HFFc6 (cell line): ENCODE measurements at places on chromosomes 13 and 19. TPM values are rescaled to one million over a fixed set of nuclear protein-coding genes. Genes with fewer than 3 reads are reported as not detected.

The CGB2 gene
- total RNA-seq: not detected in 2 replicates

The C3 gene
- 0.70 to 1.4 TPM (median 0.97 TPM) in 3 replicates for total RNA-seq

The FCHO1 gene
- total RNA-seq: 0.16 to 0.43 TPM (median 0.18 TPM) in 3 replicates

The HS6ST3 gene
- total RNA-seq: not detected in 3 replicates

The GFY gene
- not detected in 3 replicates for total RNA-seq

GRCh38 chr19:22261596-22261995 lies 24.6 kb upstream of the ZNF729 start:
- no peak for DNase-seq

DNA sequence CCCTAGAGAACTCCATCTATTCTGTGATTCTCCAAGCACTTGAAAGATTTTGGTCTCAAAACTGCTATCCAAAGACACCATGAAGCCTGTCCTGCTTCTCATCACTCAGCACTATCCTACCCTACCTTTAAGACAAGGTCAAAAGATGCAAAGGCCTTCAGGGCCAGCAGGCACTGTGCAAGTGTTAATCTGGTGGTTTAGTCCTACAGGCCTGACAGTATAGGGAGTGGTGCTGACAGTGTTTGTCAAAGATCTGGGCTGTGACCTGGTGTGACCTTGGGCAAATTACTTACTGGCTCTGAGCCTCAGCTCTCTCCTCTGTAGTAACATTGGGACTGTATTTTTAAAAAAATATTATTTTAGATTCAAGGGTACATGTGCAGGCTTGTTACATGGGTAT lies 28.0 kb downstream of the SIAH3 start:
- no peak for DNase-seq

DNA sequence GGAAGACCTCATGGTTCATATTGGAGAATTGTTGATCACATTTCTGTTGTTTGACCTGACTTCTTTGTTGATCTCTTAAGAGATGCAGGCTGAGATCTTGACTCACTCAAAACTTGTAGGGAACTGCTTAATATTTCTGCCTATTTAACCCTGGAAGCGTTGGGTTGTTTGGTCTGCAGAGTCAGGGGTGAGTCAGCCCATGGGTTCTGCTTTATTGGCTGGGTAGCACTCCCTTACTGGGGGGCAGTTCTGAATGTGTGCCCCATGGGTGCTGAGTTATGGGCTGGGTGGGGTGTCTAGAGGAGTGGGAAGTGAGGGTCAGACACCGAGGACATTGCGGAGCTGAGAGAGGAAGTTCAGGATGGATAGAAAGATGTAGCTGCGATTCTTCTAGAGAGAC lies 87.9 kb downstream of the LRCH1 start:
- peak; percentile 52 for DNase-seq

GRCh38 chr19:28971049-28971448 lies 241.9 kb downstream of the UQCRFS1 start:
- no peak for DNase-seq

DNA sequence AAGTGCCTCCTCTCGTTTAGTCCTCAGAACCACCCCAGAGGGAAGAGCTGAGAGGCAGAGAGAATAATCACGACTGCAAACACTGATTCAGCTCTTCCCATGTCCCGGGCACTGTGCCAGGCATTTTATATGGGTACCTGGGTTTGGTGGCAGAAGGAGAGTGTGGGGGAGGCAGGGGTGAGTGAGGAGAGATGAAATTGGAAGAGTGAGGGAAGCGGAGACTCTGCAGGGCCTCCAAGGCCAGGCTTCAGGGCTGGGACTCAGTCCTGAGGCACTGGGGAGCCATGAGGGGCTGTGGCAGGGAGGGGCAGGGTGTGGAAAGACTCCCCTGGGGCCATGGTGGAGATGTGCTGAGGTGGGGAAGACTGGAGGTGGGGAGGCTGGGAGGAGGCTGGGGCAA lies 8.7 kb downstream of the SYNGR4 start:
- DNase-seq: no peak

- DNase-seq: no peak
These were observed 3.3 kb upstream of the UQCR11 start for GRCh38 chr19:1608359-1609102.

DNA sequence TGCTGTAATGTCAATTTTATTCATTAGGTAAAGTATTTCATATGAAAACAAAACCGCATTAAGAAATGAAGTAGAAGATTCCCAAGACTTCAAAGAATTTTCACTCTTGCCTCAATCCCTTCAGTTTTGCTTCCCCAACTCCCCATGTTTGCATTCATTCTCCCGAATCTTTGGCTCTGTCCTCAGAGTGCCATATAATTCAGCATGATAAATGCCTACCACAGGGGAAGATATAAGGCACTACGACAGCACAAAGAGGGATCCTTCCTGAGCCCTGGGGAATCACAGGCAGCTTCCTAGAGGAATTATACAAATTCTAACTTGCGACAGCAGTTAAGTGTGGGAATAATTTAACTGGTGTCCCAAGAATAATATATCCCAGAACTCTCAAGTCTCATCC lies 68.5 kb downstream of the TSC22D1 start:
- DNase-seq: no peak

GRCh38 chr13:98824376-98825160 lies 72.1 kb upstream of the SLC15A1 start:
- DNase-seq: no peak

- no peak for DNase-seq
These were observed 112.8 kb upstream of the GPR12 start for GRCh38 chr13:26873386-26873698.

- no peak for DNase-seq
These were observed 271.9 kb downstream of the SLITRK6 start for GRCh38 chr13:85527316-85527715.

DNA sequence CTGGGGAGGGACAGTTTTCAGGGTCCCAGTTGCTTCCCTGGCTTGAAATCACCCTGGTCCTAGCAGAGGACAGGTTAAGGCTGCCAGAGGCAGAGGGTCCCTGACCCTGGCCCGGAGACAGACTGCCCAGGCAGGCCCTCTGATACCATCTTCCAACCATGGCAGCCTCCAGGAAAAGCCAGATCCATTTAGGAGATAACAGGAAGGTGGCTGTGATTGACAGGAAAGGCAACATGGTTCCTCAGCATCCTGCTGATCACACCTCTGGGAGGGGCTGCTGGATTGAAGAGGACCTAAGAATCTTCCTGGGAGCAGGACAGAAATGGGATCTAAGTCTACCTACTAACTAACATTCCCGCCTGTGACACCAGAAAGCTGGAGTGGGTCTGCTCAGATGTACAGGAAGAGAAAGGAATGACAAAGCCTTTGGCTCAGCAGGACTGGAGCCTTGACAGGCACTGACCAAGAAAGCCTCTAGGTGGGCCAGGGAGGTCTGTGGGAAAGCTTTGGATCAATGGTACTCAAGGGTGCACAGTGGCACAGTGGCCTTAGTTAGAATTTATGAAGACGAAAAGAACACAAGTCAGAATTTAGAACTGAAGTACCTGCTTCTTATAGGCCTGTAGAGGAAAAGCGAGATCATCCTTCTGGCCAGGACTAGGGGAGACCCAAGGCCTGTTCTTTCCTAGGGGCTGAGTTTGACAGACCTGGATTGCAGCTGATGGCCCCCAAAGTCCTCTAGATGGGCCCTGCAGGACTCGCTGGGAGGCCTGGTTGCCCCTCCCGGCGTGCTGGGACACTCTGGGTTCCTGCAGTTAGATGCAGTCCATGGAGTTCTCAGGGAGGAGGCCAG lies 2.3 kb upstream of the PRKACA start:
- no peak for DNase-seq

DNA sequence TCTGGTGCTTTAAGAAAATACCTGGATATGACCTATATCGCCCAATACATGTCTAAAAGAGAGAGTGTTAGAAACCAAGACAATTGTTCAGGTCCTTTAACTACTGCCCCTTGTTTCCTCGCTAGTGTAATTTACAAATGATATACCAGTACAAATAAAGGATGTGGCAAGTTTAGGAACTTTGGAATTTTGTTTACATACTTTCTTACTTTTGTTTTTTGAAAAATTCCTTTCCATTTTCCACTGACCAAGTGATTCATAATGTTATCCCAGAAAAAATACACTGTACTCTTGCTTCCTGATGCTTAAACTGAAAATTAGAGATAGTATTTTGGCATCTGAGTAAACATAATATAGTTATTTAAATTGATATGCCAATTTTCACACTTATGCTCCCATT lies 96.8 kb upstream of the CSNK1A1L start:
- DNase-seq: peak; percentile 14

GRCh38 chr13:66560189-66560588 lies 669.9 kb downstream of the PCDH9 start:
- DNase-seq: no peak
